ENCODE measurements at places on chromosomes 12 and 14.
A peak's percentile ranks its signal among the peaks of the same experiment; 100 is the strongest.

GRCh38 chr12:86193931-86194330 is 62.3 kb downstream of the MGAT4C start:
- no peak for DNase-seq

GRCh38 chr14:34120185-34120977 is 169.5 kb upstream of the EGLN3 start:
- DNase-seq = no peak

- no peak for DNase-seq
These were observed 363.4 kb downstream of the NUAK1 start for GRCh38 chr12:105775343-105775742.

DNA sequence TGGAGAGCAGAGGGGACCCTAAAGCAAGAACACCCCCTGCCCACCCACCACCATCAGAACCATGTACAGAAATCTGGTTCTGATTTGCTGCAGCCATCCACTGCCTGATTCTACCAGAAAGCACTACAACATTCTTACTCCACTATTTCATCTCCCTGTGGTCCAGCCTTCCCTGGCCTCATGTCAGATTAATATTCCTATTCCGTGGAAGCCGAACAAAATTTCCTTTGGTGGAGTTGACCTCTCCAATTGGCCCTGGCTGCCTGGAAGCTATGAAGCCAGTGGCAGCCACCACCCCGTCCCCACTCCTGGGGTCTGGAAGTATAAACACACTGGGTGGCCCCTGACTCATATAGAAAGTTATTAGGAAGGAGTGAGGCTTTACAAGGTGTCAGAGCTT is 60.2 kb downstream of the ANO2 start:
- no peak for DNase-seq

GRCh38 chr14:42187846-42188245 is 581.2 kb downstream of the LRFN5 start:
- no peak for DNase-seq

DNA sequence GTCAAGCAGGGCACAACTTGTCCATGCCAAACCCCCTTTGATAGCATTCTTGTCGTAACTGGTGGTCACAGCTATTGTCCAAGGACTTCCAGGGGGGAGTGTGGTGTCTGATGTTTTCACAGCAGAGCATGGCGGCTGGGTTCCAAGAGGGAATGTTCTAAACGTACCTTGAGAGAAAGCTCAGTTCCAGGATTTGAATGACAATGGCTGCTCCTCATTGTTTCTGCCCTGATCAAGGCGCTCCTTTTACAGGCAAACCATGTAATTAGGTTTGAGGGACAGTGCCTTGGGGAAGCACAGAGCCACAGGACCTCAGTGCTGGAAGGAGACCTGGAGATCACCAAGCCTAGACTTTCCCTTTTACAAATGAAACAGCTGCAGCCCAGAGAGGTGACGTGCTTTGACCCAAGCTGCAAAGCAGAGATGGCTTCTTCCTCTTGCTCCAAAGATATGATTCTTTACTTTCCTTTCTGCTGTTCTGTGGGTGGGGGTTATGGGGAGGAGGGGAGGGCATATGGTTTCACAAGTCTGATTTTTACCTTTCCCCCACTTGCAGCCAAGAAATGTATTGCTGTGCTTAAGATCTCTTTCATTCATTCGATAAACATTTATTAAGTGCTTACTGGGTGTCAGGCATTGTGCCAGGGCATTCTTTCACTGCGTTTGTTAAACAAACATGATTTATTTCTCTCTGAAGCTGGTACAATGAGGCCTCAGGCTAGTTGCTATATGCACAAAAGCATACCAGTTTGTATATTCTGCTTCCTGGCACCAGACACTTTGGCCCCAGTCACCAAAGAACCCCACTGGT is 172.8 kb downstream of the KTN1 start:
- DNase-seq = peak; percentile 70

DNA sequence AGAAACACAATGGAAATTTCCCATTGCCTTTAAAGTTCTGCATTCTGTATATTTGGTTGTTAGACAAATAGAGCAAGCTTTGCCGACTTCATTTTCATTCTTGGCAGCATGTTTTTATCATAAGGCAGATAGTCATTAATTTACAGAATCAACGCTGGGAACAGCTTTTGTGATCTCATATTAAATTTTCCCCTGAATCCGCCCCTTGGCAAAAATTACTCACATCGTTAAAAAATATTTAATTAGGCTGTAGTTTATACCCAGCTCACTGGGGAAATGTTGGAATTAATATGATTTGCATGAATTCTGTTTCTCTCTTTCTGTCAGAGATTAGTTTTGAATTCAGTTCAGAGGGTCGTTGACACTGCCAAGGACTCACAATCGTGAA is 297.6 kb downstream of the EGLN3 start:
- DNase-seq = no peak

- no peak for DNase-seq
These were observed 63.0 kb upstream of the PTHLH start for GRCh38 chr12:28035500-28035899.
